ENCODE measurements at places on chromosomes 12 and 14. TPM values are rescaled to one million over a fixed set of nuclear protein-coding genes. Genes with fewer than 3 reads are reported as not detected.

The RNF212B gene
- not detected for total RNA-seq

The DCTN2 gene
- total RNA-seq, result 75.2 TPM

The C12orf56 gene
- 0.29 TPM for total RNA-seq

The KRT85 gene
- not detected for total RNA-seq

The RFX4 gene
- total RNA-seq, result not detected

The ATF1 gene
- 73.9 TPM for total RNA-seq

The PZP gene
- not detected for total RNA-seq

The TRMT5 gene
- total RNA-seq, result 4.4 TPM

The CD4 gene
- 0.04 TPM for total RNA-seq

All from A375 (cell line).